ENCODE measurements at places on chromosomes 12 and 14. TPM values are rescaled to one million over a fixed set of nuclear protein-coding genes. Genes with fewer than 3 reads are reported as not detected.

DNA sequence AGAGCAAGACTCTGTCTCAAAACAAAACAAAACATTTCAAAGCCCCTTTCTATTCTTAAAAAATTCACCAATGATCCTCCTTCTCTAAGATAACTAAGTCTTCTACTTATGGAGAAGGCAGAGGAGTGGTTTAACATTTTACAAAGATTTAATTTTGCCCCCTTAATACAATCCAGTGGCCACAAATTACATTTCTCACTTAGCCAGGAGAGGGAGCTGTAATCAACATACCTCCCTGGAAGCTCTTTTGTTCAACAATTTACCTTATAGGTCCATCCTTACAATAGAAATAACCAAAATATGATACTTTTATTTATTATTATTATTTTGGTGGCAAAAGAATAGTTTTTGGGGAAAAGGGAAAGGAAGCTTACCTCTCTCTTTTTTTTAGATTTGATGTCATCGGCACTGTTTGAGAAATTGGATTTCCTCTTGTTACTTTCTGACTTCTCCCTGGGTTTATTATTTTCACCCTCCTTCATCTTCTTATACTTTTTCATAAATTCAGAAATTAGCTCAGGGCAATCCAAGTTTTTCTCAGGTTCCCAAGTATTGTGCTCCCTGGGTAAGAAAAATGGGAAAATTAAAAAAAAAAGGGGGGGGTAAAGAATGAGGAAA, 28.1 kb downstream of the CBX5 start:
- peaks cover 54% of the 10 kb centered on the region for H3K36me3 ChIP-seq
- H3K27ac ChIP-seq, result no peak overlapping the region
- no peaks in the 10 kb centered on the region for H3K4me1 ChIP-seq
- H3K27me3 ChIP-seq, result no peaks in the 10 kb centered on the region
- no peak overlapping the region for H3K4me3 ChIP-seq

DNA sequence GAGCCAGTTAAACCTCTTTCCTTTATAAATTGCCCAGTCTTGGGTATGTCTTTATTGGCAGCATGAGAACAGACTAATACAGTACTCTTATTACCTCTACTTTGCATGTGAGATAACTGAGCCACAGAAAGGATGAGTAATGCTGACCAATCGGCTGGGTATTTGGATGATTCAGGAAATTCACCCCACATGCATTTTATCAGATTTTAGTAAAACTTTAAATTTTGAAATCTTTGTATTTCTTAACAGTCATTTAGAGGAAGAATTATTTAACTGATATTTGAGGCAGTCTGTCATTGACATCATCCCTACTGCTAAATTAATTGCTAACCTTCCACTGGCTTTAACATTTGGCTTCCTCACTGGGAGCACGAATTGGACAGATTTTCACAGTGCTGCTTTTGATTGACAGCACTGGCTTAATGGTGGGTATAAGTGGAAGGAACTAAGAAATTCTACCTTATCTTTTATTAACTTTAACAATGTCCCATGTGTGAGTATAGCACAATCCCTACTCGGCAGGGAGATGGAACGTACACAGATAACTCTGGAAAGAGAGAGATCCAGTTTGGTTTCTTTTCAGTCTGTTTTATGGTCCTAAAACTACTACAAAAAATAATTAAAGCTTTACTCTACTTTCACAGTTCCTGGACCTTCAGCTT, 261.0 kb downstream of the DACT1 start:
- no peak overlapping the region for H3K4me3 ChIP-seq
- no peak overlapping the region for H3K27ac ChIP-seq
- no peaks in the 10 kb centered on the region for H3K27me3 ChIP-seq
- H3K36me3 ChIP-seq, result peaks cover 8% of the 10 kb centered on the region
- no peak for DNase-seq

GRCh38 chr12:15837141-15837790, 44.9 kb upstream of the STRAP start:
- H3K4me1 ChIP-seq, result no peaks in the 10 kb centered on the region
- H3K27ac ChIP-seq, result no peak overlapping the region
- no peaks in the 10 kb centered on the region for H3K27me3 ChIP-seq
- no peak for DNase-seq
- no peak overlapping the region for H3K4me3 ChIP-seq
- no peaks in the 10 kb centered on the region for H3K36me3 ChIP-seq

GRCh38 chr12:59636945-59637691, 41.3 kb downstream of the SLC16A7 start:
- H3K27ac ChIP-seq, result no peak overlapping the region
- no peaks in the 10 kb centered on the region for H3K36me3 ChIP-seq
- H3K4me3 ChIP-seq, result no peak overlapping the region
- no peaks in the 10 kb centered on the region for H3K27me3 ChIP-seq
- DNase-seq, result no peak

DNA sequence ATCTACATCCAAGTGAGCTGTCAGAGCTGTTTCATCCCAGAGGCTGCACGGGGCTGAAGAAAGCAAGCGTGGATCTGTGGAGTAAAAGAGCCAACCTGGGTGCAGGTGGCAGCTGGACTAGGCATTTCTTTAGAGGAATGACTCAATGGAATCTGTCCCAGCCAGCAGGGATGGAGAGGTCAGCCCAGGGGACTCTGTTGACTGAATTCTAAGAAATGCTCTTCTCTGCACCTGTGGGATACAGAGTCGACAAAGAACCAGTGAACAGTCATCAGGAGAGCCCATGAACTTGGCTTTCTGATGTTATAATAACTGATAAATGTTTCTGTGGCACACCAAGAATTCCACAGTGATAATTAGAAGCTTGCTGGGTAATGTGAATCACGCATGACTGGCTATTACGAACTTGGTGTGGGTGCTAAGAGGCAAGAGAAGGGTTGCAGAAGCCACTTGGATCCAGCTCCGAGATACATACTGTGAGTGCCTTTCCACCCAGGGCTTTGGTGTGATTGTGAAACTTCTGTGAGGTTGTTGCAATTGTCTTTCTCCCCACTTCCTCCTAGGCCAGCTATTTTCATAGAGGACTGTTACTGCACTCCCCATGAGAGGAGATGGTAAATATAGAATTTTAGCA, 16.2 kb downstream of the PYGL start:
- H3K36me3 ChIP-seq, result peaks cover 5% of the 10 kb centered on the region
- no peaks in the 10 kb centered on the region for H3K27me3 ChIP-seq
- no peak overlapping the region for H3K4me3 ChIP-seq
- no peak for DNase-seq
- no peaks in the 10 kb centered on the region for H3K4me1 ChIP-seq

DNA sequence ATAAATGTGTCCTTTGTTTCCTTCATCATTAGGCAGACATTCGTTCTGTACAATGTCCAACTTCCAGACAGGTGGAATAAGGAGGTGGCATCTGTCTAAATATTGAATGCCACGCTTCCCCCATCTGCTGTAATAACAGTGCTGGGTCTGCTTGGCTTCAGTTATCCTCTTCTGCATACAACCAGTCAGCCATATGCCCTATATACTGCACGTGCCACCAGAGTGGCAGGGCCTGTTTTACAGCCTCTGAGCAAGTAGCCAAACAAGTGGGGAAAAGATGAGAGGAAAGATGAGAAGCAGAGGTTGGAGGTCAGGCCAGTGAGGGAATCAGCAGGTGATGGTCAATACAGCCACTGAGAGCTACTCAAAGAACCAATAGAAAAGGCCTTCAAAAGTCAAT, 55.4 kb downstream of the OTX2 start:
- no peak overlapping the region for H3K4me3 ChIP-seq
- DNase-seq, result no peak
- H3K4me1 ChIP-seq, result peaks cover 2% of the 10 kb centered on the region
- no peaks in the 10 kb centered on the region for H3K27me3 ChIP-seq

DNA sequence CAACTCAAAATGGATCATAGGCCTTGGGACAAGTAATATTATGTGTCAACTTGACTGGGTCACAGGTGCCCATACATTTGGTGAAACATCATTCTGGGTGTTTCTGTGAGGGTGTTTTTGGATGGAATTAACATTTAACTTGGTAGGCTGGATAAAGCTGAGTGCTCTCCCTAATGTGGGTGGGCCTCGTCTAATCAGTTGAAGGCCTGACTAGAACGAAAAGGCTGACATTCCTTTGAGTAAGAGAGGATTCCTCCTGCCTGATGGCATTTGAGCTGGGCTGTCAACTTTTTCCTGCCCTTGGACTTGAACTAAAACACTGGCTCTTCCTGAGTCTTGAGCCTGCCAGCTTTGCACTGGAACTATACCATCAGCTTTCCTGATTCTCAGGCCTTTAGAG, 93.4 kb upstream of the ESRRB start:
- no peak overlapping the region for H3K27ac ChIP-seq
- H3K36me3 ChIP-seq, result no peaks in the 10 kb centered on the region
- H3K4me1 ChIP-seq, result no peaks in the 10 kb centered on the region
- peak; percentile 1 for DNase-seq
- H3K4me3 ChIP-seq, result no peak overlapping the region

GRCh38 chr12:103944964-103945363, 14.8 kb downstream of the HSP90B1 start:
- no peaks in the 10 kb centered on the region for H3K27me3 ChIP-seq
- no peak for DNase-seq
- H3K4me3 ChIP-seq, result no peak overlapping the region
- H3K36me3 ChIP-seq, result peaks cover 94% of the 10 kb centered on the region
- no peak overlapping the region for H3K27ac ChIP-seq

DNA sequence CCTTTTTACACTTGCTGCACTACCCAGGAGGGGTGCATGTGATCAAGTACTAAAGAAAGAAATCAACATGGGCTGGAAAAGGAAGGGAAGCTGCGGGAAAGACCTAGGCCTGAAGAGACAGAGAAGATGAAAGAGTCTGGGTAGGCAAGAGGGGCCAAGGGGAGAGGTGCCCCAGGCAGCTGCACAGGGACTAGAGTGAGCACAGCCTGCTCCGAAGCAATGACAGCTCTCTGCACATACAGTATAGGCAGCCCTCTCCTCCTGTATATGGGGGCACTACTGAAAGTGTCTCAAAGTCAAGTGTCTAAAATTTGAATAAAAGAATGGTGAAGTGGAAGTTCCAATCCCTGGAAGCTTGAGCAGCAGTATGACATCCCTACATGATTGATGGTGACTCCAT, 112.0 kb downstream of the TMTC1 start:
- no peak overlapping the region for H3K27ac ChIP-seq
- DNase-seq, result no peak
- H3K4me1 ChIP-seq, result no peaks in the 10 kb centered on the region
- H3K27me3 ChIP-seq, result no peaks in the 10 kb centered on the region
- H3K36me3 ChIP-seq, result no peaks in the 10 kb centered on the region

DNA sequence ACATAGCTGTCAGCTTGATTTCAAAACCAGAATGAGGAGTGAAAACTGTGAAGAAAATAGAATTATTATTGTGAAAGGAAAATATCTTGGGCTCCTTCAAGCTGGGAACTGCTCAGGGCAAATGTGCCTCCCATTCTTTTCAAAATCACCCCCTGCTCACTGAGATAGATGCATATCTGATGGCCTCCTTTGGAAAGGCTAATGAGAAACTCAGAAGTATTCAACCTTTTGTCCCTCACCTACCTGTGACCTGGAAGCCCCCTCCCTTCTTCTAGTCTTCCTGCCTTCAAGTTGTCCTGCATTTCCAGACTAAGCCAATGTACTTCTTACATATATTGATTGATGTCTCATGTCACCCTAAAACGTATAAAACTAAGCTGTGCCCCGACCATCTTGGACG, 81.1 kb upstream of the C14orf132 start:
- H3K27me3 ChIP-seq, result no peaks in the 10 kb centered on the region
- no peaks in the 10 kb centered on the region for H3K36me3 ChIP-seq

DNA sequence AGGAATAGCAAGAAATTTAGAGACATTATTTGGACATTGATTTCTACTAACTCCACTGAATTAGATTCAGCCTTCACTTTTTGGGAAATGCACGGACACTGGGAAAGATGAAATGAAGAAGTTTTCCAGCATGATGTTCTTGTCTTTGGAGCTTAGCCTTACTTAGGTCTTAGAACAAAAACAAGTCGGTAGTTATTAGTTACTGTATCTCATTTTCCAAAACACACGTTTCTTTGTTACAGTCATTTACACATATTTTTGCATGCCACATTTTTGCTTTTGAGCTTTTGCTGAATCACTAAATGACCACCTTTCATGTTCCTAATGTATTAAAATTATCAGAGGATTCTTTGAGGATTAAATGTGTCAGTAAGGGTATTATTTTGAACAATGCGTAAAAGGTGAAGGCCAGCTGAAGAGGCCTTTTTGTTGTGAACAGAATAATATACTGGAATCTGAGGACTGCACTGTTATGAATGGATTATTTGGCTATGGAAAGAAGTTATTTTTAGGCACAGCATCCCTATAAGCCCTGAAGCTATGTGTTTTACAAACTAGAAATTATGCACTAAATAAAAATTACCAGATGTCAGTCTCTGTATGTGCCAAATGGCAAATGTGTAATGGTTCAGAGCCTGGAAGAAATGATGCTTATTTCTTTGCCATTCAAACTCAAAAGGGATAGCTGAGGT, 138.2 kb downstream of the SRGAP1 start:
- no peaks in the 10 kb centered on the region for H3K36me3 ChIP-seq
- no peak overlapping the region for H3K27ac ChIP-seq
- H3K27me3 ChIP-seq, result no peaks in the 10 kb centered on the region

DNA sequence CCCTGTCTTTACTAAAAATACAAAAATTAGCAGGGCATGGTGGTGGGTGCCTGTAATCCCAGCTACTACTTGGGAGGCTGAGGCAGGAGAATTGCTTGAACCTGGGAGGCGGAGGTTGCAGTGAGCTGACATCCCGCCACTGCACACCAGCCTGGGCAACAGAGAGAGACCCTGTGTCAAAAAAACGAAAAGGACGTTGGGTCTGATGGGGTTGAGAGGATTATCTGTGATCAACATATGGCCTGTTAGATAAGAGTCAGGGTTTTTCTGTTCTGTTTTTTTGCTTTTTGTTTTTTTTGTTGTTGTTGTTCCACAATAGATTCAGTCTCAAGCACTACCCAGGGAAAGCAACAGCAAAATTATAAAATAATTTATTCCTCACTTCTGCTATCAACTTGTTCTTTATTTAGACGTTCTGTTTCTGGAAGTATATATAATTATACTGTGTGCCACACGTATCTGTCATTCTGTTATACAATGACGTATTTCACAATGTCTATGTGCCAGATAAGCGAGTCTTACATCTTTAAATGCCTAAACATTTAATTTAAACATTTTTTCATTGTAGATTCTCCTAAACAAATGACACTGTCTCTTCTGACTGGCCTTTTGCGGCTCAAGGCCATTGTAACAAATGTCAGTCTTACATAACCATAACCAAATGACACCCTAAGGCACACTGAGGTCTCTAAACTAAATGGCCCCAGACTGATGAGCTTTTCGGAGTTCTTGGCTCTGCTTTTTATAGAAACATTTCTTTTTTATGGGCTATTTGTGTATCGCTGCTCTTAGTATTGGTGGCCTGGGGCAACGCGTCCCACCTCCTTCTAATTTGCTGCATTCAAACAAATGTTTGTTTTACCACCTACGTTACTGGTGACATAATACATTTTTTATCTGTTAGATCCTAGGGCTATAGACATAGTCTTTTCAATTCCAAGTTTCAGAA, 7.2 kb upstream of the P2RX4 start:
- H3K4me3 ChIP-seq, result no peak overlapping the region
- H3K27me3 ChIP-seq, result no peaks in the 10 kb centered on the region
- no peak for DNase-seq
- no peaks in the 10 kb centered on the region for H3K4me1 ChIP-seq
- no peaks in the 10 kb centered on the region for H3K36me3 ChIP-seq

GRCh38 chr12:115456946-115457689, 773.1 kb upstream of the TBX3 start:
- H3K4me3 ChIP-seq, result no peak overlapping the region
- H3K4me1 ChIP-seq, result no peaks in the 10 kb centered on the region
- H3K27me3 ChIP-seq, result no peaks in the 10 kb centered on the region
- H3K36me3 ChIP-seq, result no peaks in the 10 kb centered on the region
- no peak overlapping the region for H3K27ac ChIP-seq

The RHOJ gene
- total RNA-seq, result not detected

The DAO gene
- not detected for total RNA-seq

The HOXC9 gene
- total RNA-seq, result not detected

The MGP gene
- total RNA-seq, result not detected

The LRP6 gene
- 62.4 TPM for total RNA-seq

The KRT3 gene
- total RNA-seq, result not detected

The LYZ gene
- total RNA-seq, result not detected

The CDKL1 gene
- 1.8 TPM for total RNA-seq
